T-helper 22 cell (primary cell): ENCODE measurements at places on chromosomes 1 and 21.
A peak's percentile ranks its signal among the peaks of the same experiment; 100 is the strongest.

GRCh38 chr1:172699111-172699510, 40.2 kb downstream of the FASLG start:
- DNase-seq, result peak; percentile 74

DNA sequence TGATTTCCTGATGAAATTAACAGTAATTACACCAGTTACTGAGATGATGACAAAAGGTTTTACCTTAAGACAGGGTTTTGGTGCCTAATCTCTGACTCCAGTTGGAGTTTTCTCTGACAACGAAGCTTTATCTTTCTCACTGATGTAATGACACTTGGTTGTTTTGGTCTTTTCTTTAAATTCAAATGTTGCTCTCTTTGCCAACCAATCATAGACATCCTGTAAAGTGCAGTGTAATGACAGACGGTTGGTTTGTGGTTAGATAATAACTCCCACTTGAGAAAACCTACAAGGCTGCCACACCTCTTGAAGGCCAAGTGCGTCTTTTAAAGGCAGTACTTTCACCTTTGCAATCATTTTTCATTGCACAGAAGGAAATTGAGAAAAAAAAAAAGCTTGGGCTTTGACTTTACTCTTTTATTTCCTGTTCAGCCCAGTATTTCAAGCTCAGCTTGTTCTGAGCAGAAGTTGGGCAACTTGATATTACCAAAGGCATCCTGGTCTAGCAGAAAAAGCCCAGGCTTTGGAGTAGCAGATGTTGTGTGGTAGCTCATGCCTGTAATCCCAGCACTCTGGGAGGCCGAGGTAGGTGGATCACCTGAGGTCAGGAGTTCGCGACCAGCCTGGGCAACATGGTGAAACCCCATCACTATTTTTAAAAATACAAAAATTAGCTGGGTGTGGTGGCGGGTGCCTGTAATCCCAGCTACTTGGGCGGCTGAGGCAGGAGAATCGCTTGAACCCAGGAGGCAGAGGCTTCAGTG, 14.9 kb downstream of the PDIK1L start:
- peak; percentile 60 for DNase-seq

DNA sequence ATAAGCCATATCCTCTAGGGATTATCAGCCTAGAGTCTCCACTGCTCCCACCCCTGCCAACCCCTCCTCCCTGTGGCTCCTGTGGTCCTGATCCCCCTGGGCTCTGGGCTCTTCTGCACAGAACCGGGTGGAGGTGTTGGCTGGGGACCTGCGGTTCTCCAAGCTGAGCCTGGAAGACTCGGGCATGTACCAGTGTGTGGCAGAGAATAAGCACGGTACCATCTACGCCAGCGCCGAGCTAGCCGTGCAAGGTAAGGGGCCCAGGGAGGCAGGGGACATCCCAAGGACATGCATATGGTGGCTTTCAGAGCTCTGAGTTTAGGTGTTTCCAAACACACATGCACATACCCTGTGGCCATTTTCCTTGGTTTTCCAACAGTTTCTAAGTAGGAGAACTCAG, 19.3 kb downstream of the CNTN2 start:
- DNase-seq, result no peak

DNA sequence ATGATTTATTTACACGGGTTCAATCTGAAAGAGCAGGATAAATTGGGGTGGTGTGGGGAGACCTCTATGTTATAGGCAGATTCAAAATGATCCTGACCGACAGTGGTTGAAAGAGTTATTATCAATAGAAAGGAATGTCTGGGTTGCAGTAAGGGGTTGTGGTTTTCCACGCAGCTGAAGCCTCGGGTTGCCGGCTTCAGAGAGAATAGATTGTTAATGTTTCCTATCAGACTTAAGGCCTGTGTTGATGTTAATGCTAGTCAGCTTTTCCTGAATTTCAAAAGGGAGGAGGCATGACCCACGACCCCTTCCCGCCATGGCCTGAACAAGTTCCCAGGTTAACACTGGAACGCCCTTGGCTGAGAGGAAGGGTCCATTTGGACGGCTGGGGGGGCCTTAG, 2.2 kb upstream of the UBE2J2 start:
- DNase-seq, result no peak

- DNase-seq, result no peak
Measured at GRCh38 chr1:238648751-238649150, 737.6 kb upstream of the CHRM3 start.

DNA sequence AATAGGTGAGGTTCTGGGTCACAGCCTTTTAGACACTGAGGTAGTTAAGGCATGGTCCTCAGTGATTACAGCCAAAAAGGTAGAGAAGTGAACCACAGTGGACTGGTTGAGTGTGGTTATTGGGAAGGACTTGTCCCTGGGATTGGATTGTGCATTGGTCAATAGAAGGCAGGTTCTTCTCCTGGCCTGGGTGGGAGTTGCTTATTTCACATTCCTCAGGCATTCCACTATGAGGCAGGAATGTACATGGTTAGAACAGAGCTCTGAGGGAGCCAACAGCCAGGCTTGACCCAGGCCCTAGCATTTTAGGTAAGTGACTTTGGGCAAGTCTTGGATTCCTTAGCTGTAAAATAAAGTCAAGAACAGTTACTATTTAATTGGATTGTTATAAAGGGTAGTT, 97.9 kb upstream of the MARK1 start:
- DNase-seq, result no peak

DNA sequence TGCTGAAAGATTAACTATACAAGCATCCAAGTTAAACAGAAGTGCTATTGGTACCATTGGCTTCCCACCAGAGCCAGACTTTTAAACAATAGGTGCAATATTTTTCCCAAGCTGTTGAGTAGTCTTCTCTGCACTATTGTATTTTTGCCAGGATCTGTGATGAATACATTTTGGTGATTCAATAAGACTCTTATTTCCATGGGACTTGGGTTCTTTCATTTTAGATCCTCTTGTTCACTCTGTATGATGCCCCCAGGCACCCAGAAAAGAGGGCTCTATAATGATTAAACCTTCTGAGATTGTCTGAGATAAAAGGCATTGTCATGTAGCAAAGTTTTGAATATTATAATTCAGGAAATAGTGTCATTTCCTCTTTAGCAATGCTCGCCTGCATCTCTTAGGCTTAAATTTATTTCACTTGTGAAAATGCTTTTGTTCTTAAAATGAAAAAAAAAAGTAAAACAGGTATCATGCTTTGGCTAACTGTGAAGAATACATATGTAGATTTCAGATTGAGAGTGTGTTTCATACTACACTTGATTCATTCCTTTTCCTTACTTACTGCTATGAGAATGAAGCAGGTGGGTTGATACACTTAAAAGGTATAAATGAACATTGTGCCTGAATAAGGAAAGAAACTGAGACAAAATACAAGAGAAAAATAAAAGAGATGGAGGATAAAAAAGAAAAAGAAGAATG, 275.0 kb downstream of the HMCN1 start:
- no peak for DNase-seq

GRCh38 chr1:109821831-109822745, 58.4 kb upstream of the EPS8L3 start:
- DNase-seq, result no peak
